Activated B cell treated with CpG ODN at 0.5 μM for 24 hours (primary cell): ENCODE measurements at places on chromosomes 3 and 15. TPM values are rescaled to one million over a fixed set of nuclear protein-coding genes. Genes with fewer than 3 reads are reported as not detected.

DNA sequence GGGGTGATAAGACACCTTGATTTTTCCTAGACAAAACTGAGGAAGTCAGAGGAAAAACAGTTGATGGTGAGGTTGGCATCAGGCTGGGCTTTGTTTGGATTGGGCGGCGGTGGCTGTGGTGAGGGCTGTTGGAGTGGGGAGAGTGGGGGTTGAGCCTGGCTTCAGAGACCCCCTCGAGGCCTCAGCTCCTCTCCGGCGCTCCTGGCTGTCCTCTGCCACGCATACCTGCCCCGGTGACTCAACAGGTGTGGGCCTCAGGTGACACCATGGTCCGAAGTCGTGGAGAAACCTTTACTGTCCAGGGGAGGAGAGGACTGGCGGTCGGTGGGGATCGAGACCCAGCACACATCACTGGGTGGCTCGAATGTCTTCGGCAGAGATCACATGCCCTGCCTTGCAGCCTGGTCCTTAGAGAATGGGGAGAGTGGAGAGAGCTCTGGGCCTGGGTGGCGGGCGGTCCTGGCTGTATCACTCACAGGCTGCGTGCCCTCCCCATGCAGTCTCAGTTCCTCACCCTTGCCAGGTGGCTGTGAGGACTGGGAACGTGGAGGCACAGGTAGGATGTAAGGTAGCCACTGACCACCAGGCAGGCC is 2.6 kb downstream of the APBA2 start:
- no peak for DNase-seq
- H3K27me3 ChIP-seq = peaks cover 24% of the 10 kb centered on the region
- H3K27ac ChIP-seq = no peak overlapping the region
- H3K4me3 ChIP-seq = no peak overlapping the region

DNA sequence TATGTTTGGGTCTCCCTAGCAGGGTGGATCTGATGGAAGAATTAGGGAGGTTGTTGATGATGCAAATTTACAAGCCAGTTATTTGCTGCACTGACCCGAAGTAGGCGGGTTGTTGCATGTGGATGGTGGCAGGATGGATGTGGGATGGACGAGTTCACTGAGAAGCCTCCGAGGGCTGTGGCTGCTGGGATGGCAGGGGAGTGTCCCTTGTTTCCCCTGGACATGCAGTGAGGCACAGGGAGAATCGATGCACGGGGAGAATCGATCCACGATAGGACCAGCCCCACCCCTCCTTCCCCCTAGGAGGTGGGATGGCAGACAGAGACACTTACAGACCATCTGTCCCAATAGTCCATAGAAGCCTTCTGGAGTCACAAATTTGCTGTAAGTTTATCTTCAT is 31.0 kb upstream of the KLF13 start:
- no peaks in the 10 kb centered on the region for H3K36me3 ChIP-seq
- H3K27me3 ChIP-seq = no peaks in the 10 kb centered on the region
- no peaks in the 10 kb centered on the region for H3K4me1 ChIP-seq
- no peak for DNase-seq

DNA sequence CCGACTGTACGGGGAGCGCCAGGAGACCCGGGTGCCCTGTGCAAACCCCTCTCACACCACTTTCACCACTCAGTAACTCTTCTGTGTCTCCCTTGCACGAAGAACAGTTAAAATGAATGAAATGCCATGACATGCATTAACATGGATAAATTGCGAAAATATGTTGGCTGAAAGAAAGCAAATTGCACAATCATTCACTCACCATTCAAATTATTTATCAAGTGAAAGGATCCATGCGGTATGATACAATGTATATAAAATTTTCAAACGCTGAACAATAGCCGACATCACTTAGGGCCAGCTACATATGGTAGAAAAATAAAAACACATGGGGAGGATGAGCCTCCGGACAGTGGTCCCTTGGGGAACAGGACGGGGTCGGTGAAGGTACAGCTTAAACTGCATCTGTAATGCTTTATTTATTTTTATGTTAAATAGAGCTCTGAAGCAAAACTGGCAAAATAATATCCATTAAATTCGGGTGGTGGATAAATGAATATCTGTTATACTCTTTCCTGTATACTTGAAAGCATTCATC is 45.9 kb downstream of the SLC12A8 start:
- H3K4me1 ChIP-seq = peaks cover 6% of the 10 kb centered on the region
- H3K27me3 ChIP-seq = peaks cover 2% of the 10 kb centered on the region
- no peak overlapping the region for H3K4me3 ChIP-seq
- no peaks in the 10 kb centered on the region for H3K36me3 ChIP-seq
- no peak overlapping the region for H3K27ac ChIP-seq
- no peak for DNase-seq

DNA sequence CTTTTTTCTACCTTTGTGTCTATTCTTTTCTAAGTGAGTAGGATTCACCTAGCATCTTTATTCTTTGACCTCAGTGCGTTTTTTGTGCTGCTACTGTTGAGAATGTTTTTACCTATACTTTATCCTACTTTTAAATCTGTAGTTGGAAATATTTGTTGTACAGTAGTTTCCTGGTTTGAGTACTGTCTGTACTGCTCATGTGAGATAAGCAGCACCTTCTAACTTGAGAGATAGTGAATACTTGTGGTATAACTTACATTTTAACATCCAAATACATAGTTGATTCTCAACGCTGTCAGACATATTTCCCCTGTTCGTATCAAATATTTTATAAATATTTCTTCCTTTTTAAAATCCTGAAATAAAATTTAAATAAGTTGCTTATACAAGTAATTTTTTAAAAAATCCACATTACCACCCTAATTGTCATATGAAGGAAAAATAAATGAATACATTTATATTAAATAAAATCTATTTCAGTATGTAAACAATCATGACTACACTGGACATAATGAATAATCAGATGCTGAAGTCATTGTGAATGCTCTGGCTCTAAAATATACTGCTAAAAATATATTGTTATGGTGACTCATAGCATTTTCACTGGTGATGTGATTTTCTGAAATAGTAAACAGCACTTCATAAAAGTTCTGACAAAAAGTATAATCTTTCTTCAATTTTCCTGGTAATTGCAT is 17.4 kb downstream of the ATP11B start:
- no peak overlapping the region for H3K27ac ChIP-seq
- DNase-seq = no peak
- no peaks in the 10 kb centered on the region for H3K27me3 ChIP-seq
- no peak overlapping the region for H3K4me3 ChIP-seq

- H3K4me3 ChIP-seq = no peak overlapping the region
- peaks cover 2% of the 10 kb centered on the region for H3K27me3 ChIP-seq
- peaks cover 4% of the 10 kb centered on the region for H3K36me3 ChIP-seq
- no peak for DNase-seq
- H3K4me1 ChIP-seq = peaks cover 40% of the 10 kb centered on the region
- H3K27ac ChIP-seq = peak overlapping the region; percentile 74
Measured at GRCh38 chr3:71530903-71531530, 52.5 kb downstream of the FOXP1 start.

RHCG gene
- not detected in 2 replicates for total RNA-seq

CORO2B gene
- total RNA-seq = 0.64 and 1.0 TPM in 2 replicates

CTXND1 gene
- not detected in 2 replicates for total RNA-seq

DNA sequence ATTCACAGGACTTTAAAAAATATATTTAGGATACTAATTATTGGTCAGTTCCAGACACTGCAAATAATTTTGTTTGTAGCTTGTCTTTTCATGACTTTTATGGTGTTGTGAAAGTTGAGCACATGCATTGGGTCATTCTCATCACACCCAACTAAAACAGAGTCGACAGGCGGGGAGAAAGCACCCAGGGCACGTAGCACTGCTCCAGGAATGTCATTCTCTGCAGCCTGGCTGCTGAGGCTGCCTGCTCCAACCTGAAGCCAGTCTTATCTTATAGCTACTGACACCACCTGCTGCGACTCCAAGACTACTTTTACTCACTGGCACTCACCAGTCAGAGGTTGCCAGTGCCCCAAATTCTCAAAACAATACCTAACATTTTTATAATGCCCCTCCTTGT is 56.9 kb downstream of the ACAD9 start:
- no peaks in the 10 kb centered on the region for H3K36me3 ChIP-seq
- H3K4me1 ChIP-seq = no peaks in the 10 kb centered on the region
- H3K27ac ChIP-seq = no peak overlapping the region
- peaks cover 7% of the 10 kb centered on the region for H3K27me3 ChIP-seq
- no peak overlapping the region for H3K4me3 ChIP-seq

- no peaks in the 10 kb centered on the region for H3K27me3 ChIP-seq
- no peak overlapping the region for H3K4me3 ChIP-seq
- H3K4me1 ChIP-seq = peaks cover 8% of the 10 kb centered on the region
- H3K27ac ChIP-seq = no peak overlapping the region
- no peak for DNase-seq
- H3K36me3 ChIP-seq = no peaks in the 10 kb centered on the region
Measured at GRCh38 chr3:193452338-193452737, 73.8 kb upstream of the ATP13A5 start.

DNA sequence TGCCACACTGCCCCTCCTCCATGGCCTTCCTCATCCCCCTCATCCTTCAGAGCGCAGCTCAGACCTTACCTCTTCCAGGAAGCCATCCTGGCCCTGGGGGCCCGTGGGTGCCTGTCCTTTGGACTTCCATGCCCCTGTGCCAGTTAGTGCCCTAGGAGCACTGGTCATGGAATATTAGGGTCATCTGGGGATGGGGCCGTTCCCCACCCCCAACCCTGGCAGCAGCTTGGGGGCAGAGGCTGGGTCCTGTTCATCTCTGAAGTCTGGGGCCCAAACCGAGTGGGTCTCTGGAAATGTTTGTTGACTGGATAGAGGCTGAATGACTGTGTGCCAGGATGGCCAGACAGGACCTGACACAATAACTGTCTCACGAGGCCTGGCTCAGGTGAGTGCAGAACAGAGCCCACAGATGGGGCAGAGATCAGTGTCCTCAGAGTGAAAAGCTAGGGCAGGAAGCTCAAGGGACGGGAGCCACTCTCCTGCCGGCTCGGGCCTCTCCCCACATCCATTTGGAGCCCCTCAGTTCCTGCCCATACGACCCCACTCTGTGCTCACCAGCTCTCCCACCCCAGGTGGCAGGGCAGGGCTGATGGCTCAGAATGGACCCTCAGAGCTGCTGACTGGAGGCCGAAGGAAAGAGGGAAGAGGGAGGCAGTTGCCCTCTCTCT is 62.5 kb downstream of the TLE3 start:
- peak overlapping the region; percentile 62 for H3K4me3 ChIP-seq
- H3K4me1 ChIP-seq = peaks cover 60% of the 10 kb centered on the region
- DNase-seq = no peak
- no peaks in the 10 kb centered on the region for H3K27me3 ChIP-seq
- H3K36me3 ChIP-seq = no peaks in the 10 kb centered on the region
- H3K27ac ChIP-seq = peak overlapping the region; percentile 82

IL17RD gene
- not detected in 2 replicates for total RNA-seq

DNA sequence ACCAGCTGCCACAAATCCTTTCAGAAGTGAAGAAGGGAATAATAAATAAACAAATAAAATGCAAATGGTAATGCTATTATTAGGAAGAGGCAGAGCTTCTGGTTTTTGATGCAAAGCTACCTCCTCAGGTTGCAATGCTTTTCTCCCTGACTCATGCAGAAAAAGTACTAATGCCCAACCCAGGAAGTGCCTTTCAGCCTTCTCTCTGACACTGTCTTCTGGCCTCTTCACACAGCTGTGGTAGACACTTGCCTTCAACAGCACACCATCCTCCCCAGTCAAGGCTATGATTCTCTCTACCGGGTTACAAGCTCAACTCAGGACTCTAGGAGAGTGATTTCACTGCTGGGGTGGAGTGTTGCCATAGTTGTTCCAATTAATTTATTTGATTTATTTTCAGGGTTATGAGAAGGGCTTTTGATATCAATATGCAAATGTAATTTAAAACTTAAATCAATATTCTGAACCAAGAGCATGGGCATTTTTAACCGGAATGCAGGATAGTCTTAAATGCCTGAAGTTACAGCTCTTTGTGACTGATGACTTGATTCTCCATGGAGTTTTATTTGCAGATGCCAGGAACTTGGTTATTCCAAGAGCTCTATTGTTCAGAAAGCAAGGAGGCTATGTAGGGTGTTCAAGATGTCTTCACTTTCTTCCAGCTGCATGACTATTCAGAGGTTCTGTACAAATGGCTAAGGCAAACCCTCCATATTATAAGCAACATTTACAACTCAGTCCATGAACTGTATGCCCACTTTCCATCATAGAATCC is 27.1 kb upstream of the GALNT15 start:
- no peak overlapping the region for H3K27ac ChIP-seq
- no peaks in the 10 kb centered on the region for H3K4me1 ChIP-seq
- H3K36me3 ChIP-seq = no peaks in the 10 kb centered on the region
- no peak overlapping the region for H3K4me3 ChIP-seq
- peaks cover 3% of the 10 kb centered on the region for H3K27me3 ChIP-seq

DNA sequence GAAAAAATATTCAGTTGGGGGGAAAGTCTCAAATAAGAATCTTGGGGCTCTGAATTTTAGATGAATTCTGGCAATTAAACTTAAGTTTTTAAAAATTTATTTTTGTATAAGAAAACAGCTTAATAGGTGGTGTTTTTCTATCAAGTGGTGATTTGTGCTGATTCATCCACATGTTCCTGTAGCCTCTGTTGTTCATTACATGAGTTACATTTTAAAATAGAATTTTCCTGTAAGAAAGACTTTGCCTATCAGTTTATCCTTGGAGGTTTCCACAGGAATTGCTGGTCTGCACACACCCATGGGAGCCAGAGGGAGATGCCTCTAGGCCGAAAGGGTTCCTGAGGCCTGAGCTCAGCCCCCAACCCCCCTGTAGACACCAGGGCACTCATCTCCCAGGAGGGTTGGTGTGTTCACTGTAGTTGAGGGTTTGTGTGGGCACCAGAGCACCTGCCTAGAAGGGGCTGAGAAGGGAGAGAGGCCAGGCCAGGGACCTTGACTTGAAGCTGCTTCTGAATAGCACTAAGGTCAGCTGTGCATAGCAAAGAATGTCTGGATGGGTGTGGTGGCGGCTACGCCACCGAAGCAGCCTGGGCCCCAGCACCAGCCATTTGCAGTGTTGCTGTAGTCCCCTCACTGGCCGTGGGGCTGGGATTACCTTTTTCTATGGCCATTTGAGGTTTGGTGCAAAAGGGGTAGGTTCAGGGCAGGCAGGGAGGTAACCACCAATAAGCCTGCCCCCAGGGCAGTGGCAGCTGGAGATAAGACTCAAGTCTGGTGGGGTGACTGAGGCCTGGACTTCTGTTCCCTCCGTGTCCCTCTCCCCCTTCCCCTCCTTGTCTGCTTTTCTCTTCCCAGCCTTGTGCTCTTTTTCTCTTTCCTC is 11.9 kb downstream of the DNAJA4 start:
- H3K27me3 ChIP-seq = no peaks in the 10 kb centered on the region
- peaks cover 54% of the 10 kb centered on the region for H3K36me3 ChIP-seq
- no peak for DNase-seq
- H3K27ac ChIP-seq = no peak overlapping the region
- no peaks in the 10 kb centered on the region for H3K4me1 ChIP-seq

GRCh38 chr3:43522727-43523362 is 99.0 kb downstream of the ANO10 start:
- H3K4me1 ChIP-seq = no peaks in the 10 kb centered on the region
- DNase-seq = no peak
- peaks cover 6% of the 10 kb centered on the region for H3K36me3 ChIP-seq
- no peak overlapping the region for H3K27ac ChIP-seq
- no peaks in the 10 kb centered on the region for H3K27me3 ChIP-seq

GRCh38 chr3:54705730-54706129 is 222.1 kb downstream of the LRTM1 start:
- H3K27ac ChIP-seq = no peak overlapping the region
- no peak for DNase-seq
- no peaks in the 10 kb centered on the region for H3K4me1 ChIP-seq
- H3K27me3 ChIP-seq = no peaks in the 10 kb centered on the region
- no peaks in the 10 kb centered on the region for H3K36me3 ChIP-seq
- H3K4me3 ChIP-seq = no peak overlapping the region
